ENCODE measurements at places on chromosomes 3 and 15.
A peak's percentile ranks its signal among the peaks of the same experiment; 100 is the strongest.

GRCh38 chr3:107106316-107106715 lies 270.9 kb upstream of the CCDC54 start:
- no peak for DNase-seq

- peak; percentile 25 for DNase-seq
Measured at GRCh38 chr15:101613130-101614000, 38.8 kb downstream of the TM2D3 start.

DNA sequence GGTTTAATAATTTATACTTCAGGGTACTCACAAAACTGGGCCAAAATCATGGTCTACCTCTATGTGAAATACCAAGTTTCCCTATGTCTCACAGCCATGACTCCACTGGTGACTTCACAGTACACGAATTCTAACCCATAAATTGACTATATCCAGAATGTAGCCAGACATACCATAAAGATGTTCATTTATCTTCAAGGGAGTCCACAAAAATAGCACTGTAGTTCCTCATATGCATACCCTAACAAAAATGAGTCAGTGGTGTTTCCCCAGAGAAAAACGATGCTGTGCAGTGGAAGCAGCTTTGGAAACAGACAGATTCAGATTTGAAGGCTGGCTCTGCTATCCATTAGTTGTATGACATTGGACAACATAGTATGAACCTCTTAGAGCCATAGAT lies 438.8 kb downstream of the FHIT start:
- no peak for DNase-seq

DNA sequence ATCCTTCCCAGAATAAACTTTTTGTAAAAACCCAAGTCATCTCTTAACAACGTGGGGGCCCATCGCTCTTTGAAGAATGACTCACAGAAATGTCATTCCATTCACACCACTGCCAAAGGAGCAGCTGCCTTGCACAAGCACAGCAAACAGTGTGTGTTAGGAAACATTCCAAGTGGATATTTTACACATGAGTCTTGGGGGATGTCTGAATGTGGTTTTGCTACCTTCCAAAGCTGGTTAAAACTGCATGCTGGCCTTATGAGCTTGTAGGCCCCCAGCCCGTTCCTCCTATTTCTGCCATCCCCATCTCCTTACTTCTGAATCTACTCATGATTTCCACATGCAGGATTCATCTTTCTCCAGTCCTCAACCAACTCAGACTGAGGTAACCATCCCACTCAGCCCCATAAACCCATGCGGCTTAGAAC lies 130.8 kb downstream of the CPNE4 start:
- DNase-seq = no peak

Data from C1 segment of cervical spinal cord (tissue), 14 donors.